ENCODE measurements at places on chromosomes 16 and 17.

GRCh38 chr17:41811549-41812380 is at the start of gene P3H4:
P3H4 (minus strand) TSS chr17:41811949; CDS start chr17:41811915, 34 bp downstream.
- DNase-seq: peak; percentile 50

GRCh38 chr17:5254903-5255521 is 20.4 kb upstream of the SCIMP start:
- DNase-seq: no peak

DNA sequence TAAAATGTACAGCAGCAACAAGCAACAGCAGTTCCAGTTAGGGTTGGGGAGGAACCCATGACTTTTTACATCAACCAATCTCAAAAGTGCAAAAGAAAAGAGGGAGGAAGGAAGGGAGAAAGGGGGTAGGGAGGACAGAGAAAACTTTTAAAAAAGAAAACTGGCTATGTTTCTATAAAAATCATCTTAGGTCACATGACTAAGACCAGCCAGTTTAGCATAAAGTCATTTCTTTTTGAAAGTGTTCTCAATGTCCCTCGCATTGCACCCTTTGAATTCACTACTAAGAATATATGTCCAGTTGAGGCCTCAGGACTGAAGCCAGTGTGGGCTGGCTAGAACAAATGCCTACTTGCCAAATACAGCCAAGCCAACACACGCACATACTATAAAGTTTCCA is 28.9 kb downstream of the DCUN1D3 start:
- no peak for DNase-seq

GRCh38 chr17:42675348-42675964 is 1.3 kb downstream of the PLEKHH3 start:
- no peak for DNase-seq

GRCh38 chr16:12900599-12901203 is 697 bp upstream of the SHISA9 start:
- DNase-seq: no peak

GRCh38 chr16:85921026-85921425 is 22.1 kb downstream of the IRF8 start:
- no peak for DNase-seq

DNA sequence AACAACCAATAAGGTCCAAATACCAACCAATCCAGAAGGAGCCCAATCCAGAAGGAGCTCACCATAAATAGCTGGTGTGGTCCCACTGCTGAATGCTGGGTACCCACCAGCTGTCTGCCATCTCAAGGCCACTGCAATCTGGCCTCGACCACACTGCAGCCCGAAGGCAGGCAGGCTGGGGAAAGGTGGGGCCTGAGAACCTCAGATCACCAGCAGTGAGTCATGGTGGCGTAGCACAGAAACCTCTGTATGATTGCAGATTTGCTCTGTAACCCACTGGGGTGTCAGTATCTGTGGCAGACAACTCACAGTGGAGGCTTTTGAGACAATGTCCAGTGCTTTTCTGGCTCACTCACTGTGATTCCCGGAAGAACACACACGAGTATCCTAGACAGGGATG is 14.7 kb upstream of the CMTR2 start:
- DNase-seq: no peak

DNA sequence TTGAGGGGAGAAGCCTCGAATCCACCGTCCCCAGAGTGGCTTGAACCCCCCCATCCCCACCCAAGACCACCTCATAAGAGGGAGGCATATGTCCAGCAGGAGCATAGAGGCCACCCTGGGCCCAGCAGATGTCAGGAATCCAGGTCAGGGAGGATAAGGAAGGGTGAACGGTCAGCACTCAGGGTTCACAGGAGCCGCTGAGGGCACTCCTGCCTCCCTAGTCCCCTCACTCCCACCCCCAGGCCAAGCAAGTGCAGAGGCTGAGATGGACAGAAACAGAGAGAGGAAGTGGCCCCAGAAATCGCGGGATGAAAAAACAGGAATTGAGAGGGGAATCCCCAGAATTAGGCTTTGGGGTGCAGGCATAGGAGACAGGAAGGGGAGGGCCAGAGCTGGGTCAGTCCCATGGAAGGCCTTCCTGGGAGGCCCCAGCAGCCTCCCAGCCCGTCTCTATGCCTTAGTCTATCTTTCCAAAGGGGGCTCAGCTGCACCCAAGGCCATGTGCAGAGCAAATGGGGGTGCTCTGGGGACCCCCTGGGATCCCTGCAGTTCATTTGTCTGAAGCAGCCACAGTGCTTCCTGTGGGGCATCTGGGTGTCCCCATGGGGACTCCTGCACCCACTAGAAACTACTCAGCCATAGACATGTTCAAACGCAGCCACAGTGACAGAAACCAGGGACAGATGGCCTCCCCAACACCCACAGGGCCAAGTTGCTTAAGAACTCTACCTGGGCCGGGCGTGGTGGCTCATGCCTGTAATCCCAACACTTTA is 1.7 kb downstream of the CMTM3 start:
- DNase-seq: no peak

- no peak for DNase-seq
These were observed 18.4 kb upstream of the C16orf82 start for GRCh38 chr16:27048316-27048715.

DNA sequence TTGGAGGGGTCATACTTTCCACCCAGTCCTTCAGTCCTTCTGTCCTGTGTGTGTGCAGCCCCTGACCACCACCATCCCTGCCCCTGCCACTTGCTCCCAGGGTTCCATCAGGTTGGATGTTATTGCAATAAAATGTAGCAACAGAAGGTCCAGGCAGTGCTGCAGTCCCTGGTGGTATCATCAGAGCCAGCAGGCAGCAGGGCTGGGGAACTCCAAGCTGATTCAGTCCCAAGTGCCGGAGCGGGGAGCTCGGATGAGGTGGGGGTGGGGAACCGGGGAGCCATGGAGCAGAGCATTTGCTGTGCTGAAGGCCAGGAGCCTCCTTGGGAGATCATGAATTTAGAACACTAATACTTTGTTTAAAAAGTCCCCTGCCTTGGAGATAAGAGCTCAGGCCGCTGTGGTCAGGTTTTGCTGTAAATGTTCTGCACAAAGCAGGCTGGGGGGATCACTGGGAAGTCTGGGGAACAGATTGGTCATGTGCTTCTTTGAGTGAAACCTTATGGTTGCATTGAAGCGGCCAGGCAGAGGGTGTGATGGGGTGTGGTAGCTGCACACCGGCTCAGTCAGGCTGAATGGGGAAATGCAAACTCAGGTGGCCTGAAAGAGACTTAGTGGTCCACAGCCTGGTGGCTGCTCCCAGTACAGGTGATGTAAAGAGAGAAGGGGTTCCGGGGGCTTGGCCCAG is 225.9 kb downstream of the SEC14L1 start:
- no peak for DNase-seq

DNA sequence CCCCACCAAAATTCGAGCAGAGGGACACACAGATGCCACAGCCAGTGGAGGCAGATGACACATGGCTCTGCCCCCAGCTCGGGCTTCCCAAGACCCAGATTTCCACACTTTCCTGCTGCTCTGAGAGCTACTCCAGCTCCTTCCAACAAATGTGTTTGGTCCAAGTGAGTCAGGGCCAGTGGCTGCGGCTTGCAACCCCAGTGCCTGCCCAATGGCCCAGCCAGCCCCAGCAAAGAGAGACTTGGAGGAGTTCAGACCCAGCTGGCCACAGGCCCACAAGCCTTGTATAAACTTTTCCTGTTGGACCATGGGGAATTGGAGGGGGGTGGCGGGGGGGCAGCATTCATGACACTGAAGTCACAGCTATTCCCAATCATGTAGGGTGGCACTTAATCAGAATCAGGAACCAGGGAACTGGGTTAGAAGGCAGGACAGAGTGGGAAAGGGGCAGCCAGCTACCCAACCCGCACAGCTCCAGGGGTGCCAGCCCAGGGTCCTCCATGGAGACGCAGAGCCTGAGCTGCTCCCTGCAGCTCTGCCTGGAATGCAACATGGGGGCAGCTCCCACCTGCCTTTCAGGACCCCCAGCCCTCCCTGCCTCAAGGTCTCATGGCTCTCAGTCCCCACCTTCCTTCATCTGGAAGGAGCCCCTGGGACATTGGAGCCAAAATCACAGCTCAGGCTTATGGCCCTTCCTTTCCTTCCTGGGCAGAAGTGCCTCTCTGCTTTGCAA is 17.5 kb upstream of the C16orf78 start:
- DNase-seq: no peak

GRCh38 chr17:1241929-1242328 is 28.3 kb upstream of the BHLHA9 start:
- no peak for DNase-seq

DNA sequence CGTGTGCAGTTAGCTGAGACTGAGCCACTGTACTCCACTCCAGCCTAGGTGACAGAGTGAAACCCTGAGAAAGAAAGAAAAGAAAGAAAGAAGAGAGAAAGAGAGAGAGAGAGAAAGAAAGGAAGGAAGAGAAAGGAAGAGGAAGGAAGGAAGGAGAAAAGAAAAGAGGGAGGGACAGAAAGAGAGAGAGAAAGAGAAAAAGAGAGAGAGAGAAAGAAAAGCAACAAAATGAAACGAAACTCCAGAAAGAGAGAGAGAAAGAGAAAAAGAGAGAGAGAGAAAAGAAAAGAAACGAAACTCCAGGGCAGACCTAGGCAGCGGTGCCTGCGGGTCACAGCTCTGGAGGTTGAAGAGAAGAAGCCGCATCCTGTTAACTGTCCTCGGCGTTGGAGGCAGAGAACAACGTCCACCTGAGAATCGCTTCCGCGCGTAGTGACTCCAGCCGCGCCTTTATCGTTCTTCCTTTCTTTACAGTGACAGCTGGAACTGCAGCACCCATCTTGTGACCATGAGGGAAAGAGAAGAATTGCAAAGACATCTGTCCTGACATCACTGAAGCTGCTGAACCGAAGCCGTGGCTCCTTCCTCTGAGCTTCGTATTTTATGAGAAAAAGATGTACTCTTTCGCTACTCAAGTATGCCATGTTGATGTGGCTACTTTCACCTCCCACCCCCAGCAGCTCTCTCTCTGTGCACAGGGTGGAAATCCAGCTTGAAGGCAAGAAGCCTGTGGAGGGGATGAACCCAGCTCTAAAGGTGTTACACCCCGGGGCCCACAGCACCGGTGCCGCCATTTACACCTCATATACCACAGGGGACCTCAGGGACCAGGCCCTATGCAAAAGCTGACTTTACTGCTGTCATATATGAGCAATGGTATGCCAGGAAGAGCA is 56.9 kb upstream of the DOC2B start:
- DNase-seq: no peak

DNA sequence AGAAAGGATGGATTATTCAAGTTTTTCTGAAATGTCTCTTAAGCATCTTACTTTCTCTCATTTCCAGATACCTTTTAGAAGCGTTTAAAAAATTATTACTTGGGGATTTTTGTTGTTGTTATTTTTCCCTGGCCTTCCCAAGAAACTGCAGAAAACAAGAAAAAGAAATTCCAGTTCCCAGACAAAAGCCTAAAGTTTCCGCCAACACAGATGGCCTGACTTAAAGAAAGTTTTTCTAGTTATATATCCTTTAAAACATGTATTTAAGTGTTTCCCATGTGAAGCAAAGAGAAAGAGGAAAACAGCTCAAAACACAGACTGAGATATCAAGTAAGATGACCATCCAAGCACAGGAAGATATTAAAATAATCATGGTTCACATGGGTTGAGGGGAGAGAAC is 401.7 kb upstream of the MAF start:
- DNase-seq: no peak

GRCh38 chr16:61926766-61927165 is 109.5 kb downstream of the CDH8 start:
- no peak for DNase-seq

- no peak for DNase-seq
These were observed 1.0 kb downstream of the SLC16A6 start for GRCh38 chr17:68289936-68290267.

Measured in stimulated activated CD4-positive, alpha-beta T cell treated with anti-CD3 and anti-CD28 coated beads, Interleukin-15, amount 100 ng/mL, for 1 hour (primary cell).